ENCODE measurements at places on chromosomes 16 and 17. TPM values are rescaled to one million over a fixed set of nuclear protein-coding genes. Genes with fewer than 3 reads are reported as not detected.

DNA sequence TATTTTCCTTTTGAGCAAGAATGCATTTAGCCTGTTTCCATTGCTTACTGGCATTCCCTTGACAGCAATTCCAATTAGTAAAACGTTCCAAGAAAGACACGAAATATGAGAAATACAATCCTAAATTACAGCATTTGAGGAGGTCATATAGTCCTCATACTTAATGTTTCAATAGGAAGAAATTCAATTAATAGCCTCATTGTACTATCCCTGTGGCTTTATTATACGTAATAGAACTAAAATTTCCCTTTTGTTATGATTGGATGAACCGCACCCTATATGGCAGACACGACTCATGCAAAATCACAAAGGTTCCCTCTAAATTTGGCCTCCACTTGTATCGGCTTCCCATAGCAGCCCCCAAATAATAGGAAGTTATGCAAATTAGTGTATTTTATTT is 291.7 kb downstream of the CEP112 start:
- no peak for DNase-seq

GRCh38 chr16:53769787-53770186 is 65.8 kb downstream of the FTO start:
- DNase-seq = no peak

DNA sequence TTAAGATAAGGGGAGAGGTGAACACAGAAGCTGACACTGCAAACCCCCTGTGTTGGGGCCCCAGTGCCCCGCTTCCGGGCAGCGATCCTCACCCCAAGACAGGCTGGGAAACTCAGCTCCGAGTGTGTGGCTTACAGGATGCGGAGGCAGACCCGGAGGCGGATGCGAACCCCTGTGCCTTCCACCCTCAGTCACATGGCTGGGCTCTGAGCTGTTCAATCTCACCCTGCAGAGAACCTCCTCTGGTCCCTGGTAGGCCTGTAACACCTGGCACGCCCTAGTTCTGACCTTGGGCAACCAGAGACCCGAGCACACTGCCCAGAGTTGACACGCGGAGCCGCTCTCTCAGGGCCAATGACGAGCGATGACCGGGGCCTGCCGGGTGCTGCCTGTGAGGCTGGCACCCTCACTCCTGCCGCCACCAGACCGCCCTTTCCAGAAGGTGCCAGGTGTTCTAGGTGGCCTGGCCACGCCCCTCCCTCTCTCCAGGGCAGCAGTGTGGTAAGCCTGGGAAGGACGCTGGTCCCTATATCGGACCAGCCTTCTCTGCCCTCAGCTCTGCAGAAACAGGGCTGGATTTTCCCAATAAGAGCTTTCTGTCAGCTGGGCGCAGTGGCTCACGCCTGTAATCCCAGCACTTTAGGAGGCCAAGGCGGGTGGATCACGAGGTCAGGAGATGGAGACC is 23.3 kb downstream of the MEAK7 start:
- DNase-seq = no peak

DNA sequence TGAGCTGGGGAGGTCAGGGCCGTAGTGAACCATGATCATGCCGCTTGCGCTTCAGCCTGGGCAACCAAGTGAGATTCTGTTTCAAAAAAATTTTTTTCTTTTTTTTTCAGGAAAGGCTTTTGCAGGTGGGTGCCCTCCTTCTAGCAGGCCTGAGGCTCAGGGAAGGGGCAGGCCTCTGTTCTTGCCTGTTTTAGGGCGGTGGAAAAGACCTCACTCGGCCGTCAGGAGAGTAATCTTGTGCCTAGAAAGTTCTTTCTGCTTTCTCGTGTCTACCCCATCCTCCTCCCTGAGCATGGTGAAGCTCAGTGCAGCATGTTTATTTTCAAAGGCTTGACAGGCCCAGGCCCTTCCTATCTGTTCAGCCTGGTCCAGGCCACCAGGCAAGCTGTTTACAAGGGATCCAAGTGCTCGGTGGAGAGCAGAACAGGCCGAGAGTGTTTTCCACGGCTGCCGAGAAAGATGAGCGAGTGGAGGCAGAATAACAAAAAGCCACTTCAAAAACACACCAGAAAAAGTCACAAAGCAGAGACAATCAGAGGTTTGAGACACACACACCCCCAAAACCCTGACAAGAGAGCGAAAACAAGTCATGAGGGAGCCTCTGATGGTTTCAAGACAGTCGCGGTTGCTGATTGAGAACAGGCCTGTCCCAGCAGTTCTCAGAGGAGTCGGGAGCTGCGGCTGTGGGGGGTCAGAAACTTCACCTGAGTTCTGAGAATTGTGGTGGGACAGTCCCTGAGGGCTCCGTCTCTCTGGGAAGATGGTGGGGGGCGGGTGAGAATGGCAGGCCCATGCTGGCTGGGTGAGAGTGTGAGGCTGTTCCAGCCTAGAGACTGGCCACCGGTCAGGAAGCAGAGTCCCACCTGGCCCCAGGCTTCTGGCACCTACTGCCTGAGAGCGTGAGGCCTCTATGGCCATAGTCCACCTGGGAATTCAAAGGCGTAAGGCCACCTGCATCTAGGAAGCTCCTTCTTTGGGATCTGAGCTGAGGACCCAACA is 37.5 kb upstream of the CCR7 start:
- no peak for DNase-seq

GRCh38 chr17:9839433-9839832 is 13.7 kb downstream of the GLP2R start:
- DNase-seq = no peak

DNA sequence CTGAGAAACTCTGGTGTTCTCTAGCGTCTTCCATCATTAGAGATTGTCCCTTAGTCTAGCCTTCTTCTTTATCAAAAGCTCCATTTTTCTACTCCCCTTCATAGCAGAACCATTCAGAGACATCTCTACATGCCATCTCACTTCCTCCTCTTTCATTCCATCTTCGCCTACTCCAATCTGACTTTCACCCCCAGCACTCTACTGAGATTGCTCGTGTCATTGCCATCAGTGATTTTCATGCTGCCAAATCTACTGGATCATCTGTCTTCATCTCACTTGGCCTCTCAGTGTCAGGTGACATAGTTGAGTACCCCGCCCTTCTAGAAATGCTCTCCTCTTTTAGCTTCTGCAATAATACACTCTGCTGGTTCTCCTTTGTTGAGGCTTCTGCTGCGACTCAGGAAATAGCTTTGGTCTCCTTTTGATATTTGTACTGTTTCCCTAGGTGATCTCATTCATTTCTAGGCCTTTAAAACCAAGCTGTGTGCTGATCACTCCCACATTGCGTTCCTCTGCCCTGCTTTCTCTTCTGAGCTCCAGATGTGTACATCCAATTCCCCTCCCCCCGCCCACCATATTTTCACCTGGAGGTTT is 119.1 kb downstream of the FTO start:
- DNase-seq = no peak

DNA sequence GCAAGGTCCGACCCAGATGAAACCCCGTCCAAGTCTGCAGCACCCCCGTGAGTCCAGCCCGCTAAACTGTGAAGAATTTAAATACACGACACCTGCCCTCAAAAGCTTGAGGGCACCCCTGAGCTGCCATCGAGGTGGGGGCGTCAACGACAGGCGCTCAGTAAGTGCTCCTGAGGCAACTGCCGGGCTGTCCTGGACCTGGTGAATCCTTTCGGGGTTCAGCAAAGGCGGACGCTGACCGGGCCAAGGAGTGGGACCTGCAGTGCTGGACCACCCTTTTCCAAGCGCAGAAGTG is 512 bp upstream of the ENDOV start:
- no peak for DNase-seq

- DNase-seq = peak; percentile 23
Observed at GRCh38 chr17:74567397-74567796, at the start of gene CD300H. CD300H (minus strand) TSS chr17:74567509.

DNA sequence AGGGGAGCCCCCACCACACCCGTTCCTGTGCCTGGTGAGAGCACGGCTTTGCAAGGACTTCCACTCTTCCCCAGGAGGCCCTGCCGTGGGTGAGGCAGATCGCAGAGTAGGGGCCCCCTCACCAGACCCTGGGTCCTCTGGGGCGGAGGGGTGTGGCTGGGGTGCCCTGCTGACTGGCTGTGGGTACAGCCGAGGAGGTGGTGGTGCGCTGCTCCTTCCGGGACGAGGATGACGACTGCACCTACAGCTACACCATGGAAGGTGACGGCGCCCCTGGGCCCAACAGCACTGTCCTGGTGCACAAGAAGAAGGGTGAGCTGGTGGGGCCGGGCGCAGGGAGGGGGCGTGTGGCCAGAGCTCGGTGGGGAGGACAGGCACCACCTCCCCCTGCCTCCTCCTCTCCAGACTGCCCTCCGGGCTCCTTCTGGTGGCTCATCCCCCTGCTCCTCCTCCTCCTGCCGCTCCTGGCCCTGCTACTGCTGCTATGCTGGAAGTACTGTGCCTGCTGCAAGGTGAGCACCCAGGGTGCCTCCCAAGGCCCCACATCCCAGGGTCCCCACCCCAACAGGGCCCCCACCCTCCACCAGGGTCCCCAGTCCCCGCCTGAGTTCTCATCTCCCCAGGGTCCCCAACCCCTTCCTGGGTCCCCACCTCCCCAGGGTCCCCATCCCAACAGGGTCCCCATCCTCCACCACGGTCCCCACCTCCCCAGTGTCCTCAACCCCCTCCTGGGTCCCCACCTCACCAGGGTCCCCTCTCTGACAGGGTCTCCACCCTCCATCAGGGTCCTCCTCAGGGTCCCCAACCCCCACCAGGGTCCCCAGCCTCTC is 16.1 kb downstream of the ITGB4 start:
- DNase-seq = no peak

GRCh38 chr16:55042556-55043432 is 112.1 kb downstream of the IRX5 start:
- no peak for DNase-seq

Gene RPUSD1
- total RNA-seq = 19.7 TPM

Gene TMEM256
- 14.5 TPM for total RNA-seq

Gene PKMYT1
- total RNA-seq = not detected

Gene C16orf46
- 0.33 TPM for total RNA-seq

Gene PPP1R27
- not detected for total RNA-seq

Gene AOC2
- total RNA-seq = 3.0 TPM

Gene CORO6
- total RNA-seq = 5.6 TPM

Gene HS3ST6
- not detected for total RNA-seq

Data from body of pancreas (tissue), 4 donors.